ENCODE measurements at places on chromosomes 1 and 21. TPM values are rescaled to one million over a fixed set of nuclear protein-coding genes. Genes with fewer than 3 reads are reported as not detected.

Gene FCGR3A
- 11.4 TPM for total RNA-seq

Gene CA6
- total RNA-seq = not detected

Gene LINGO4
- total RNA-seq = 18.2 TPM

Gene BSND
- not detected for total RNA-seq

DNA sequence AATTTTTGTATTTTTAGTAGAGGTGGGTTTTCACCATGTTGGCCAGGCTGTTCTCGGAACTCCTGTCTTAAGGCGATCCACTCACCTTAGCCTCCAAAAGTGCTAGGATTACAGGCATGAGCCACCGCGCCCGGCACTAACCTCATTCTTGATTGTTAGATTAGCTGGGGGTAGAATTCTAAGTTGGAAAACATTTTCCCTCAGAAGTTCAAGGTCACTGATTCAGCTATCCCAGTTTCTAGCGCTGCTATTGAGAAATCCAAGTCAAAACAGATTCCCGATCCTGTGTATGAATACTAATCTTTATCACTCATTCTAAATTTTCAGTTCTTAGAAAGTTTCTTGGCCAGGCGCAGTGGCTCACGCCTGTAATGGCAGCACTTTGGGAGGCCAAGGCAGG is 24.4 kb upstream of the EFNA1 start:
- H3K4me1 ChIP-seq = peaks cover 9% of the 10 kb centered on the region
- H3K27ac ChIP-seq = no peak overlapping the region
- no peak for DNase-seq
- no peak overlapping the region for H3K4me3 ChIP-seq
- no peaks in the 10 kb centered on the region for H3K27me3 ChIP-seq
- no peaks in the 10 kb centered on the region for H3K36me3 ChIP-seq

DNA sequence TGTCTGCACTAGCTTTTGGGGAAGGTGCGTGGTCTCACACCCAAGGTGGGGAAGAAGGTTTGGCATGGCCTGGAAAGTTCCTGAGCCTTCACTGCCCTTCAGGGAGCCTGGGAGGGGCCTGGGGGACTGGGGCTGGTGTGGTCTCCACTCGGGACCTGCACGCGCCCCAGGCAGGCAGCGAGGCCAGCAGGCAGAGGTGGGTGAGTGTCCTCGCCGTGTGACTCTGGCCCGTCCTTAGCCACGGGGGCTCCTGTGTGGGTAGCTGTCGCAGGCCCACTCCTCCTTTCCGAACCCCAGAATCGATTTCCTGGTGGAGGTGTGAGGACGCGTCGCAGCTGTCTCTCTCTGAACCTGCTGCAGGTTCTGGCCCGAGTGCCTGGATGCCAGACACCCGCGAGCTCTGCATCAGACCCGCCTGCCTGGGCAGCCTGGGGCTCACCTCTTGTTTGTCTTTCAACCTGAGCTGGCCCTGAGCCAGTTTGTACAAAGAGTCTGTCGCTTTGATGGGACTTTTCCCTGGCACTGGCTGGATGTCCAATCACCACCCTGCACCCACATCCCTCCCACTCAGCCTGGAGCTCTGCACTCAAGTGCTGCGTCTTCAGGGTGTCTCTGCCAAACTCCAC is 36.0 kb upstream of the SLC19A1 start:
- no peaks in the 10 kb centered on the region for H3K36me3 ChIP-seq
- no peaks in the 10 kb centered on the region for H3K4me1 ChIP-seq
- H3K27ac ChIP-seq = no peak overlapping the region
- H3K4me3 ChIP-seq = no peak overlapping the region
- H3K27me3 ChIP-seq = no peaks in the 10 kb centered on the region
- no peak for DNase-seq

DNA sequence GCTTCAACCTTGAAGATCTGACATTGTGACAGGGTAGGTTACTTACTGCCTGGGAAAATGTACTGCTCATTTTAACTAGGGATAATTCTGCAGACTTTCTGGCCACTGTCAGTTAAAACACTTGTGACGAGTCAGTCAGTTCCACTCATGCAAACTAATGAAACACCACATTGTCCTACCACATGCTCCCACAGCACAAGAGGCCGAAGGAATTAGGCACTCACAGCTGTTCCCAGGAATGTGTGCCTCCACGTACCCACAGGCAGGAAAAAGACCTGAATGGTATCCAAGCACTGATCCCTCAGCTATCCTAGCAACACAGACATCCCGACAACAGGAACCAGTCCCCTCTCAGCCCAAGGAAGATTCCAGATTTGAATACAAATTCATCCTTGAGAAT is 12.3 kb downstream of the BCAR3 start:
- H3K4me3 ChIP-seq = no peak overlapping the region
- peaks cover 6% of the 10 kb centered on the region for H3K36me3 ChIP-seq
- no peaks in the 10 kb centered on the region for H3K27me3 ChIP-seq
- H3K4me1 ChIP-seq = peaks cover 44% of the 10 kb centered on the region
- no peak overlapping the region for H3K27ac ChIP-seq
- no peak for DNase-seq

GRCh38 chr1:20767271-20767670 is 19.8 kb downstream of the HP1BP3 start:
- peak overlapping the region; percentile 12 for H3K27ac ChIP-seq
- DNase-seq = no peak
- no peak overlapping the region for H3K4me3 ChIP-seq
- no peaks in the 10 kb centered on the region for H3K27me3 ChIP-seq

GRCh38 chr1:11062965-11063401 is 3.2 kb upstream of the SRM start:
- peaks cover 11% of the 10 kb centered on the region for H3K36me3 ChIP-seq
- no peak for DNase-seq
- H3K4me3 ChIP-seq = no peak overlapping the region
- H3K27ac ChIP-seq = no peak overlapping the region
- no peaks in the 10 kb centered on the region for H3K27me3 ChIP-seq

- H3K27ac ChIP-seq = no peak overlapping the region
- no peaks in the 10 kb centered on the region for H3K27me3 ChIP-seq
- H3K4me3 ChIP-seq = no peak overlapping the region
- DNase-seq = no peak
- no peaks in the 10 kb centered on the region for H3K4me1 ChIP-seq
- H3K36me3 ChIP-seq = no peaks in the 10 kb centered on the region
Measured at GRCh38 chr1:158026651-158027050, 33.2 kb downstream of the KIRREL1 start.
